Right renal cortex interstitium (tissue), 3 donors: ENCODE measurements at places on chromosomes 7 and 10.

DNA sequence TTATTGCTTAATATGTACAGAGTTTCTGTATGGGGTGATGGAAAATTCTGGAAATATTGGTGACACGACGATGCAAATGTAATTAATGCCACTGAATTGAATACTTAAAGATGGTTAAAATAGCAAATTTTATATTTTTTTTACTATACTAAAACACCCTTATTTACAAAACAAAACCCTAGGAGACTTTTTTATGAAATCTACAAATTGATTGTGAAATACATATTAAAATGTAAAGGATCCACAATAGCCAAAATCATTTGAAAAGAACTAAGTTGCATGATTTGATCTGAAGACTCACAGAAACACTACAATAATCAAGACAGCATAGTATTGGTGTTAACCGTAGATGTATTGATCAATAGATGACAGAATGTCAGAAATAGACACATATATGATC is 252.0 kb downstream of the GRM8 start:
- no peak for DNase-seq

- DNase-seq: no peak
These were observed 3.4 kb downstream of the HOXA10 start for GRCh38 chr7:27170426-27171324.

DNA sequence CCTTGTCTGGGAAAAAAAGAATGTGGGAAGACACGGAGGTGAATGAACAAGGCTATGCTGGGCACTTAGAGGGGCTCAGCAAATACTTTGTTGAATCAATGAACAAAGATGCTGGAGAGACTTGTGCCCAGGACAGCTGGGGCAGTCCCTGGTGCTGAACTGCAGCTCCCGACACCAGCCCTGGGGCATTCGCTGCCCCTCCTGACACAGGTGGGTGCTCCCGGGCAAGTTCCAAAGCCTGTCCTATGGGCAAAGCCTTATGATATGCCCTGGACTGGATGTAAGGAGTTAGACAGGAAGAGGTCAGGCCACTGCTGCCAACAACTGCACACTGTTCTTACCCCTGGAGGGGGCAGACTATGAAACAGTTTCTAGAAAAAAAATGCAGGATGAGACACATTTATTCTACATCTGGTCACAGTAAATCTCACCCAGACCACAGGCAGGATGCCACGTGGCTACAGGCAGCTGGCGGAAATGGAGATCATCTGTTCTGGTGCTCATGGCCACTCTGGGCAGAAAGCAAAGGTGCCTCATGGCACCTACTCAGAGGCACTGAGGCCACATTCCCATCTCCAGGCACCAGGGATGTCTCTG is 21.9 kb upstream of the FRAT2 start:
- DNase-seq: no peak

- no peak for DNase-seq
These were observed 148.7 kb downstream of the PKD1L1 start for GRCh38 chr7:47799524-47799923.

DNA sequence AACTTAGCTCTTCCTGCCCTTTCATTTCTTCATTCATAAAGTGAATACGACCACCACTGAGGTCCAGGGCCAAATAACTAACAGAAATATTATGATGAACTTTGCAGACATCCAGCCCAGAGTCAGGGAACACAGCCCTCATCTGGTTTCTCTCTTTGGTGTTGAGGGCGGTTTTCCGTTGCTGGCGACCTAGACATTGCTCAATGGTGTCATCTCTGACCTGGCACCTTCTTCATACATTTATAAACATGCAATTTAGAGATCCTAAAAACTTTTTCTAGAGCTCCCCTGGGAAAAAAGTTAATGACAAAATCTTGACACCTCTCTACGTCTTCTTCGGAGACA is 324 bp upstream of the TET1 start:
- no peak for DNase-seq

GRCh38 chr10:62050893-62051433 is 149.5 kb downstream of the ARID5B start:
- DNase-seq: no peak

DNA sequence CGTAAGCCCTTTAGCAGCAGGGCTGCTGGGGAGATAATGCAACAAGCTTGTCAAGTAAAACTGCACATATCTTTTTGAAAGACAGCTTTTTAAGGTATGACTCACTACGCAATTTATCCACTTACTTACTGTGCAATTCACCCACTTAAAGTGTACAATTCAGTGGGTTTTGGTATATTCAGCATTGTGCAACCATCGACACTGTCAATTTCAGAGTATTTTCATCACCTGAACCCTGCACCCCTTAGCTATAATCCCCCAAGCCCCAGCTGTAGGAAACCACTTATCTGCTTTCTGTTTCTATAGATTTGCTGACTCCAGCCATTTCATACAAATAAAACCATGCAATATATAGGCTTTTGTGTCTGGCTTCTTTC is 168.0 kb downstream of the PTPN20 start:
- DNase-seq: no peak

- DNase-seq: no peak
These were observed 37.4 kb downstream of the GRID1 start for GRCh38 chr10:86329093-86329710.

DNA sequence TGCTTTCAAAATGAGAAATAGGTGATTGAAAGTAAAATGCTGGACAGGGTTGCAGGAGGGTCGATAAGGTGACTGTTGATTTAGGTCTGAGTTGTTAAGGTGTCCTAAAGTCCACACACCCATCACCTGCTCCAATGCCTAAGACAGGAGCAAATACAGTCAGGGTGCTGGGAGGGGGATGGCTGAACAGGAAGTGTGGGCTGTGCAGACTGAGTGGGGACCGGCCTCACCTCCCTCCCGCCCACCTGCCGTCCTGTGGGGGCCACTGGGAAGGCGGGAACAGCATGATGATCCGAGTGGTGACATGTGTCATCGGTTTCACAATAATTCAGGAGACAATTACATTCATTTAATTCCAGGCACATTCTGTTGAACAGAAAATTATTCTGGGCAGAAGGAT is 260.8 kb downstream of the DNAJB6 start:
- no peak for DNase-seq

GRCh38 chr10:122587098-122587760 is 26.7 kb downstream of the DMBT1 start:
- no peak for DNase-seq
